ENCODE measurements at places on chromosomes 4 and X. TPM values are rescaled to one million over a fixed set of nuclear protein-coding genes. Genes with fewer than 3 reads are reported as not detected.

The SHOX gene
- not detected for total RNA-seq

GRCh38 chr4:56976837-56977320 lies 527 bp downstream of the NOA1 start:
- DNase-seq: peak; percentile 59

The NIPAL1 gene
- 1.1 TPM for total RNA-seq

- peak; percentile 23 for DNase-seq
These were observed 144.9 kb downstream of the POLA1 start for GRCh38 chrX:24838629-24839028.

GRCh38 chrX:104695593-104695992 lies 129.6 kb downstream of the IL1RAPL2 start:
- DNase-seq: no peak

GRCh38 chr4:161522031-161522430 lies 641.8 kb downstream of the FSTL5 start:
- DNase-seq: no peak

- no peak for DNase-seq
These were observed 4.5 kb upstream of the CXCL9 start for GRCh38 chr4:76011700-76012387.

The ANOS1 gene
- total RNA-seq: not detected

DNA sequence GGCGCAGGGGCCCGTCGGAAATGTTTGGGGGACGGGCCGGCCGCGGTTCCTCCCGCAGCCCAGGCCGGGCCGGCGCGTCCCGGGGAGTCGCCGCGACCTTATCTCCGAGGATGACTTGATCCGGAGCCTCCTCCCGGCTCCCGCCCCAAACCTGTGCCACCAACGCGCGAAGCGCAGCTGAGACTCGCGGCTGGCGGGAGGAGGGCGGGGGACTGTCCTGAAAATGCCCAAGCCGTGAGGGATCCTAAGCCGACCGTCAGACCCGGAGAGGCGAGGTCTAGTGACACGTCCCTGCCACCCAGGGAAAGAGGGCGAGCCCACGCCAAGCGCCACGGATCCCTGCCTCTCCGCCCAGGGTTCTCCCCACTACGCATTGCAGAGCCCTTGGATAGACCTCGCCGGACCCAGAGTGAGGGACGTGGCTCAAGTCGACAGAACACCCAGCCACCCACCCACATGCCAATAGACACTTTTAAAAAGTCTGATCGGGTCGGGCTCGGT lies 26.9 kb downstream of the UTP14A start:
- DNase-seq: no peak

GRCh38 chr4:108334031-108334430 lies 165.3 kb upstream of the LEF1 start:
- no peak for DNase-seq

The SLC10A6 gene
- total RNA-seq: not detected

DNA sequence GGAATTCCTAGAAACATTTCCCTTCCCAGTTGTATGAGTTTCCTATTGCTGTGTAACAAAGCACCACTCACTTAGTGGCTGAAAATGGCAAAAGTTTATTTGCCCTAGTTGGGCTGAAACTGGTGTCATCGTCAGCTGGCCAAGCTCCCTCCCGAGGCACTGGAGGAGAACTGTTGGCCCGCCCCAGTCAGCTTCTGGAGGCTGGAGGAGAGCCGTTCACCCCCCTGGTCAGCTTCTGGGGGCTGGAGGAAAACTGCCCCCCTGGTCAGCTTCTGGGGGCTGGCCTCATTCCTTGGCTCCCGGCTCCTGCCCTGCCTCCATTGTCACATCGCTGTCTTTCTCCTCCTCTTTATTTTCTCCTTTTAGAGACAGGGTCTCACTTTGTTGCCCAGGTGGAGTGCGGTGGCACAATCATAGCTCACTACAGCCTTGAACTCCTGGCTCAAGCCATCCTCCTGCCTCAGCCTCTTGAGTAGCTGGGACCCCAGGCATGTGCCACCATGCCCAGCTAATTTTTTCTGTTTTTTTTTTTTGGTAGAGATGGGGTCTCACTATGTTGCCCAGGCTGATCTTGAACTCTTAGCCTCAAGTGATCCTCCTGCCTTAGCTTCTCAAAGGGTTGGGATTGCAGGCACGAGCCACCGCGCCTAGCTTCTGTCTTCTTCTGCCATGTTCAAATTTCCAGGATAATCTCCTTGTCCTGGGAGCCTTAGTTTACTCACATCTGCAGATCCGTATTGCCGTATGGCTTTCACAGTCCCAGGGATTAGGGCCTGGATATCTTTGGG lies 3.2 kb downstream of the RGS12 start:
- DNase-seq: no peak

All from activated CD8-positive, alpha-beta T cell treated with anti-CD3 and anti-CD28 coated beads, Interleukin-2, amount 10 ng/mL, durations not matched to agents 7 days and 5 days (primary cell).